GM23338 (cell line): ENCODE measurements at places on chromosomes 4 and X. TPM values are rescaled to one million over a fixed set of nuclear protein-coding genes. Genes with fewer than 3 reads are reported as not detected.

HSFX4 gene
- not detected in 2 replicates for polyA plus RNA-seq

PQBP1 gene
- 121 and 130 TPM in 2 replicates for polyA plus RNA-seq

SSX4 gene
- 0.47 and 0.48 TPM in 2 replicates for polyA plus RNA-seq

AKAP4 gene
- not detected in 2 replicates for polyA plus RNA-seq

GRCh38 chr4:94285666-94286065 lies 57.0 kb downstream of the HPGDS start:
- DNase-seq, result no peak
- H3K27me3 ChIP-seq, result no peaks in the 10 kb centered on the region
- H3K36me3 ChIP-seq, result peaks cover 28% of the 10 kb centered on the region
- H3K4me3 ChIP-seq, result no peak overlapping the region

GRCh38 chr4:172686021-172686420 lies 482.6 kb upstream of the GALNT7 start:
- H3K4me1 ChIP-seq, result no peaks in the 10 kb centered on the region
- no peak for DNase-seq
- H3K27ac ChIP-seq, result no peak overlapping the region
- no peaks in the 10 kb centered on the region for H3K36me3 ChIP-seq
- H3K27me3 ChIP-seq, result no peaks in the 10 kb centered on the region

DNA sequence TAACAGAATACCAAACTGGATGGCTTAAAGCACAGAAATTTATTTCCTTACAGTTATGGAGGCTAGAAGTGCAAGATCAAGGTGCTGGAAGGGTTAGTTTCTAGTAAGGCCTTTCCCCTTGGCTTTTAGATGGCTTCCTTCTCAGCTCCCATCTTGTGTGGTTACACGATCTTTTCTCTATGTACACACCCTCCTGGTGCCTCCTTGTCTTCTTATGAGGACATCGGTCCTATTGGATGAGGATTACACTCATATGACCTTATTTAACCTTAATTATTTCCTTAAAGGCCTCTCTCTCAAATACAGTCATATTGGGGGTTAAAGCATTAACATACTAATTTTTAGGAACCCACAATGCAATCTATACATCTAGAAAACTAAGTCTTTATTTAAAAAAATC lies 787.9 kb upstream of the GALNTL6 start:
- H3K4me1 ChIP-seq, result peaks cover 47% of the 10 kb centered on the region
- no peaks in the 10 kb centered on the region for H3K27me3 ChIP-seq
- no peak overlapping the region for H3K4me3 ChIP-seq
- H3K36me3 ChIP-seq, result no peaks in the 10 kb centered on the region
- no peak for DNase-seq
- H3K27ac ChIP-seq, result no peak overlapping the region

GRCh38 chrX:3181846-3182245 lies 140.6 kb downstream of the ARSF start:
- no peaks in the 10 kb centered on the region for H3K27me3 ChIP-seq
- H3K4me1 ChIP-seq, result peaks cover 5% of the 10 kb centered on the region
- H3K36me3 ChIP-seq, result no peaks in the 10 kb centered on the region
- no peak overlapping the region for H3K27ac ChIP-seq

GRCh38 chr4:123613586-123614344 lies 217.2 kb downstream of the SPRY1 start:
- H3K27me3 ChIP-seq, result no peaks in the 10 kb centered on the region
- peaks cover 9% of the 10 kb centered on the region; the same call in 1 of the 2 replicates for H3K4me1 ChIP-seq
- DNase-seq, result no peak
- H3K36me3 ChIP-seq, result no peaks in the 10 kb centered on the region
- H3K27ac ChIP-seq, result no peak overlapping the region
- H3K4me3 ChIP-seq, result no peak overlapping the region

- DNase-seq, result no peak
- no peak overlapping the region for H3K4me3 ChIP-seq
- no peaks in the 10 kb centered on the region; the same call in 1 of the 2 replicates for H3K4me1 ChIP-seq
- no peaks in the 10 kb centered on the region for H3K36me3 ChIP-seq
- no peaks in the 10 kb centered on the region for H3K27me3 ChIP-seq
These were observed 212.6 kb upstream of the RASGEF1B start for GRCh38 chr4:81684352-81684751.

DNA sequence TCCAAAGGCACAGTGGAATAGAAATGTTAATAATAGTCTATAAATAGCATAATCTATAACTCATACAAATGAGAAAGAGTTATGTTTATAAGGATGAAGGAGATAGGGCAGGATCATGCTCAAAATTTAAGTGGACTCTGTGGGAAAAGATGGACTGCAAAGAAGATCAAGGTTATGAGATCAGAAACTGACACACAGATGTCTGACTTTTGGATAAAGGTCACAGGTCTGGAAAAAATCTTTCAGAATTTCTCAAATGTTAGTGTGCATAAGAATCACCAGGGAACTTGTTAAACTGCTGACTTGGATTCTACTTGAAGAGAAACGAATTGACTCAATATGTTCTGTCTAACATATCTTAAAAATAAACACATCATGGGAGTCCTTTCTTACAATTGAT lies 104.1 kb downstream of the FSTL5 start:
- DNase-seq, result no peak
- H3K4me3 ChIP-seq, result no peak overlapping the region
- H3K27ac ChIP-seq, result no peak overlapping the region
- H3K27me3 ChIP-seq, result no peaks in the 10 kb centered on the region
